ENCODE measurements at places on chromosomes 1 and 21. TPM values are rescaled to one million over a fixed set of nuclear protein-coding genes. Genes with fewer than 3 reads are reported as not detected.
A peak's percentile ranks its signal among the peaks of the same experiment; 100 is the strongest.

DNA sequence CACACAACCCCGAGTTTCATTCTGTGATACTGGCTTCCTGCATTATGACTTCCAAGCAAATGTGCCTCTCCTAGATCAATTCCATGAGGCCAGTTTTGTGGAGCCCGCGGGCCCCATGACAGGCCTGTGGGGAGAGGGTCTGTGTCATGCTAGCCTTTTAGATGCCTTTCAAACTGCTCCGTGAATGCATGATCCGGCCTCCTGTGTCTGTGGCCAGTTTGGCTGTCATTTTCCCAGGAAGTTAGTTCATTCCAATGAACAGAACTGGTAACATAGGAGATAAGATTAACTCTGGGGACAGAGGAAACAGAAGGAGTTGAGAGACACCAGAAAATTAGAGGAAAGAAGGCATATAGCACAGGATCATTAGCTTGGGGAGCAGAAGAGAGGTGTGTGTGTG, 3.2 kb downstream of the FNDC7 start:
- no peaks in the 10 kb centered on the region for H3K27me3 ChIP-seq
- H3K4me3 ChIP-seq = no peak overlapping the region
- H3K36me3 ChIP-seq = no peaks in the 10 kb centered on the region
- no peak overlapping the region for H3K27ac ChIP-seq

- H3K4me3 ChIP-seq = no peak overlapping the region
- H3K4me1 ChIP-seq = no peaks in the 10 kb centered on the region
- no peaks in the 10 kb centered on the region for H3K27me3 ChIP-seq
- H3K36me3 ChIP-seq = no peaks in the 10 kb centered on the region
- no peak for DNase-seq
- H3K27ac ChIP-seq = no peak overlapping the region
These were observed 71.5 kb downstream of the MIS18A start for GRCh38 chr21:32207406-32207716.

- no peak for DNase-seq
- peak overlapping the region; percentile 89 for H3K27ac ChIP-seq
- peak overlapping the region; percentile 85 for H3K4me3 ChIP-seq
- no peaks in the 10 kb centered on the region for H3K36me3 ChIP-seq
- no peaks in the 10 kb centered on the region for H3K27me3 ChIP-seq
These were observed 514 bp downstream of the AGL start for GRCh38 chr1:99850459-99851291.

GRCh38 chr1:14137411-14138134, 437.6 kb downstream of the PRDM2 start:
- peaks cover 11% of the 10 kb centered on the region for H3K4me1 ChIP-seq
- H3K4me3 ChIP-seq = no peak overlapping the region
- no peaks in the 10 kb centered on the region for H3K36me3 ChIP-seq
- H3K27me3 ChIP-seq = no peaks in the 10 kb centered on the region

- H3K27me3 ChIP-seq = no peaks in the 10 kb centered on the region
- H3K4me3 ChIP-seq = no peak overlapping the region
- no peak overlapping the region for H3K27ac ChIP-seq
- no peak for DNase-seq
- no peaks in the 10 kb centered on the region for H3K4me1 ChIP-seq
These were observed 9.1 kb upstream of the THEM5 start for GRCh38 chr1:151862604-151863003.

GRCh38 chr1:43172527-43172972, 420 bp downstream of the CFAP57 start:
- peaks cover 5% of the 10 kb centered on the region for H3K36me3 ChIP-seq
- H3K4me3 ChIP-seq = peak overlapping the region; percentile 93
- H3K27me3 ChIP-seq = no peaks in the 10 kb centered on the region
- no peaks in the 10 kb centered on the region for H3K4me1 ChIP-seq
- DNase-seq = peak; percentile 70

DNA sequence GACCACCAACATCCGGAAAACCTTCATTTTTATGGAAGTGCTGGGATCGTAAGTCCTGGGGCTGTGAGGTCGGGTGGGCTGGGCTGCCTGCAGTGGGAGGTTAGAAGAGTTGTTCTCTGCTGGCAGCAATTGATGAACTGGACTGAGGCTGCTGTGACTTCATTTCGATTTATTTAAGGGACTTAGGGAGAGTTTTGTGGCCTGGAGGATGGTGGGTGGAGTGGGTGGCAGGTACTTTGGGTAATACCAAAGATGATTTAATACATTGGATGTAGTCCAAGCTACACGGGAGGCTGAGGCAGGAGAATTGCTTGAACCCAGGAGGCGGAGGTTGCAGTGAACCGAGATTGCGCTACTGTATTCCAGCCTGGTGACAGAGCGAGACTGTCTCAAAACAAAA, 11.5 kb downstream of the CAMK1G start:
- H3K4me1 ChIP-seq = no peaks in the 10 kb centered on the region
- no peak for DNase-seq
- H3K36me3 ChIP-seq = no peaks in the 10 kb centered on the region
- no peak overlapping the region for H3K27ac ChIP-seq
- no peak overlapping the region for H3K4me3 ChIP-seq

GRCh38 chr1:26686795-26687194, 9.0 kb upstream of the ARID1A start:
- H3K27ac ChIP-seq = no peak overlapping the region
- no peak overlapping the region for H3K4me3 ChIP-seq
- H3K27me3 ChIP-seq = no peaks in the 10 kb centered on the region
- no peaks in the 10 kb centered on the region for H3K4me1 ChIP-seq
- DNase-seq = no peak
- H3K36me3 ChIP-seq = no peaks in the 10 kb centered on the region

DNA sequence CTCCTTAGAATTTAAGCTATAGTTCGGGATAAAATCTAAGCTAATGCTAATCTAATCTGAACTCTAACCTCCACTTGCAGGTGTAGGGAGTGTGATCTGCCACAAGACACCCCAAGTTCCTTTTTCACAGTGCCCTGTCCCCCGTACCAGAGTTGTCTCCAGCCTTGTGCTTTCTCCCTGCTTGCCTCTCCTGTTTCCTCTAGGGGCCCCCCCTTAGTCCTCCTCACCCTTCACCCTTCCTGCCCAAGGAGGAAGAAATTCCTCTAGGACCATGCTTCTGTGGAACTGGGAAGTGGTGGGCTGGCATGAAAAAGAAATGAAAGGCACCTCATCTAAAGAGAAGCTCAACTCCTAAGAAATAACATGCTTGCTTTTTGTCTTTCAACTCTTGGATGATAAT, 50.2 kb upstream of the BCL9 start:
- no peak overlapping the region for H3K4me3 ChIP-seq
- H3K36me3 ChIP-seq = no peaks in the 10 kb centered on the region
- no peak overlapping the region for H3K27ac ChIP-seq
- no peaks in the 10 kb centered on the region for H3K4me1 ChIP-seq
- H3K27me3 ChIP-seq = no peaks in the 10 kb centered on the region

DNA sequence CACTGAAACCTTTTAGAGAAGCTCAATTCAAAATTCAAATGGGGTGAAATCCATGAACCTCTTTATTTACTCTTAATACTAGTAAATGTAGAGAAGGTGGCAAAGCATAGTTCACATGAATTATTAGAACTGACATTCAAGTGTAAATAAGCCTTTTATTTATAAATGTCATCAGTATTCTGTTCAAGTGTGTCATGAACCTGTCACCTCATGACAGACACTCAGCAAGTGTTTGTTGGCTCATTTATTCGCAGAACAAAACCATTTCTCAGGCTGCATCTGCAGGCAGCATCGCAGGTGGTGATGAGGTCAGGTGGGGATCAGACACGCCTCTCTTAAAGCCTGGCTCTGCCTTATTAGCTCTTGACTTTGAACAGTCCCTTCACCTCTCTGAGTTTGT, 116.6 kb downstream of the SETD4 start:
- no peaks in the 10 kb centered on the region for H3K27me3 ChIP-seq
- H3K27ac ChIP-seq = no peak overlapping the region
- H3K4me3 ChIP-seq = no peak overlapping the region
- H3K36me3 ChIP-seq = no peaks in the 10 kb centered on the region
- no peaks in the 10 kb centered on the region for H3K4me1 ChIP-seq

GRCh38 chr1:227925582-227926198, 22.0 kb downstream of the WNT9A start:
- no peaks in the 10 kb centered on the region for H3K27me3 ChIP-seq
- no peak overlapping the region for H3K27ac ChIP-seq
- H3K4me1 ChIP-seq = no peaks in the 10 kb centered on the region
- DNase-seq = no peak

GRCh38 chr1:82534996-82535395, 734.3 kb downstream of the ADGRL2 start:
- H3K27ac ChIP-seq = no peak overlapping the region
- DNase-seq = no peak
- H3K4me1 ChIP-seq = no peaks in the 10 kb centered on the region
- no peak overlapping the region for H3K4me3 ChIP-seq
- H3K27me3 ChIP-seq = no peaks in the 10 kb centered on the region

DNA sequence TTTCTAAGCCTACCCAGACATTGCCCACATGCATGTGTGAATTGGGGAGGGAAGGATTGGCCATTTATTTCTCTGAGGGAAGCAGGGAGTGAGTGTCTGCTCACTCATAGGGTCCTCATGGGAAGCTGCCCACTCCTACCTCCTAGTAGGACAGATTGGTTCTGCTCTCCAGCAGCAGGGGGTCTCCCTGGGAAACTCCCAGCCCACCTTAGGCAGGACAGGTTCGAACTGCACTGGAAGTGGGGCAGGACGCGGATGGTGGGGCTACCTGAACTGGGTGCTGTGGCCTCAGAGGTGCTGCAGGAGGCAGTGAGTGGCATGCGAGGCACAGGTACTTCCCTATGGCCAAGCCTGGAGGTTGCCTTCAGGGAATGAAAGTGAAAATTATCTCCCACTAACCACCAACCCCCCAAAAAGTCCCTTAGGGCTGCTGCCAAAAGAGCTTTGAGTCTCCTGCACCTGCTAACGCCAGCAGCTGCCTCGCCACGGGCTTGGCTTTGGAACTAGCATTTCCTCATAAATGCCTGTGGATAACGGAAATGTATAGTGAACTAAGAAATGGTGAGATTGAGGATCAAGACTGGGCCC, 157.0 kb upstream of the COA6 start:
- H3K36me3 ChIP-seq = no peaks in the 10 kb centered on the region
- no peaks in the 10 kb centered on the region for H3K4me1 ChIP-seq
- no peak for DNase-seq
- H3K4me3 ChIP-seq = peak overlapping the region; percentile 58

GRCh38 chr1:159197561-159198557, 6.8 kb upstream of the ACKR1 start:
- peak; percentile 55 for DNase-seq
- no peak overlapping the region for H3K27ac ChIP-seq
- no peaks in the 10 kb centered on the region for H3K27me3 ChIP-seq
- H3K36me3 ChIP-seq = no peaks in the 10 kb centered on the region
- H3K4me1 ChIP-seq = no peaks in the 10 kb centered on the region

- H3K4me1 ChIP-seq = no peaks in the 10 kb centered on the region
- H3K4me3 ChIP-seq = no peak overlapping the region
These were observed 803.1 kb downstream of the USP25 start for GRCh38 chr21:16532840-16533239.

DNA sequence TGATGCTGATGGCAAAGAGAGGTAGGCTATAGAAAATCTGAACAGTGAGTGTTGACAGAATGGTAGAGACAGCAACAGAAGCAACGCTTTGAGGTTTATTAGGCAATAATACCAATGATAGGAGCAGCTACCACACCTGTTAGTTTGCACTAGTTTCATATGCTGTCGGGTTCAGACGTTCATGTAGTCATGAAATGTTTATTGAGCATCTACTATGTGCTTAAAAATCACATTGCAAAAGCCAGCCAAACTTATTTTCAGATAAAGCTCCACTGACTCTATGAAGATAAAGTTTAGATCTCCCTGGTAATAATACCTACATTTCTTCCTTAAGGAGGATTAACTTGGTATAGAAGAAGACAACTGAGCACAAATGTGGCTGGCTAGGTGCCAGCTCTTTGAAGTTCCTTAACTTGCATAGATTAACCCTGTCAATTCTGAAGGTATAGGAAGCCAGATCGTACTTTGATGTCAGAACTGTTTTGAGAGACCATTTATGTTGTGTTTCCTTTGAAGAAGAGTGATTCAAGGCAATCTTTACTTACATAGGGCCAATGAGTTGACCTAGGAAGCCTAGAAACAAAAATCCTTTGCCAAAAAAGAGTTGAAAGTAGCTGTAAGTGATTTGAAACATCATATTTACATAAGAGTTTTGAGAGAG, 71.5 kb downstream of the DISP1 start:
- no peaks in the 10 kb centered on the region for H3K27me3 ChIP-seq
- H3K4me1 ChIP-seq = no peaks in the 10 kb centered on the region
- H3K36me3 ChIP-seq = no peaks in the 10 kb centered on the region
- no peak overlapping the region for H3K4me3 ChIP-seq

DNA sequence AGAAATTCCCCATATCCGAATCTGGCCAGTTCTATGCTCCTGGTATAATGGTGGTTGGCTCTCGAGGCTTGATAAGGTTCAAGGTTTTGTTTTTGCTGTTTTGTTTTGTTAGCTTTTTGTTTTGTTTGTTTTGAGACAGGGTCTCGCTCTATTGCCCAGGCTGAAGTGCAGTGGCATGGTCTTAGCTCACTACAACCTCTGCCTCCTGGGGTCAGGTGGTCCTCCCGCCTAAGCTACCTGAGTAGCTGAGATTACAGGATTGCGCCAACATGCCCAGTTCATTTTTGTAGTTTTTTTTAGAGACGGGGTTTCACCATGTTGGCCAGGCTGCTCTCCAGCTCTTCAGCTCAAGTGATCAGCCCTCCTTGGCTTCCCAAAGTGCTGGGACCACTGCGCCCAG, 109.1 kb upstream of the ERRFI1 start:
- DNase-seq = no peak
- H3K36me3 ChIP-seq = no peaks in the 10 kb centered on the region
- H3K4me1 ChIP-seq = no peaks in the 10 kb centered on the region
- no peak overlapping the region for H3K4me3 ChIP-seq

GRCh38 chr1:175878775-175879174, 135.4 kb upstream of the TNR start:
- no peak overlapping the region for H3K4me3 ChIP-seq
- no peaks in the 10 kb centered on the region for H3K4me1 ChIP-seq
- no peaks in the 10 kb centered on the region for H3K27me3 ChIP-seq
- no peaks in the 10 kb centered on the region for H3K36me3 ChIP-seq
- no peak for DNase-seq
- no peak overlapping the region for H3K27ac ChIP-seq

DNA sequence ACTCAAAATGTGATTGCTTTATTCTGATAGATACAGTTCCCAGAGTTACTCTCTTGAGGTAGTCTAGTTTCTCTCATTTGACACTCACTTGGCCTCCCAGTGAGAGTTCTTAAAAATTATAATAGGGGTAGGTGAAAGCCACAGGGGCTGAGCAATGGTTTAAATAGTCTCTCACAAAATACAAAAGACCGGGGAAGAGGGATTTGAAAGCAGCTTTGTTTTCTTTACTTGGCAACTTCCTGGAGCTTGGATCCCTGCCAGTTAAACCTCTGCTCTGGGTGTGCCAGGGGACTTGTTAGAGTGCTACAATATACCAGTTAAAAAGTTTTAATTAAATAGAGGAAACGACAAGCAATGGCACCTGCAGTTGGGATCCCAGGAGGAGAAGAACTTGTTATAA, 31.7 kb downstream of the OR13G1 start:
- no peak overlapping the region for H3K27ac ChIP-seq
- DNase-seq = peak; percentile 43
- no peak overlapping the region for H3K4me3 ChIP-seq
- H3K36me3 ChIP-seq = no peaks in the 10 kb centered on the region
- H3K4me1 ChIP-seq = no peaks in the 10 kb centered on the region
- no peaks in the 10 kb centered on the region for H3K27me3 ChIP-seq

GRCh38 chr1:190453550-190453949, 24.1 kb downstream of the BRINP3 start:
- H3K27me3 ChIP-seq = peaks cover 3% of the 10 kb centered on the region
- DNase-seq = no peak
- H3K27ac ChIP-seq = no peak overlapping the region
- H3K36me3 ChIP-seq = no peaks in the 10 kb centered on the region

The OLFML2B gene
- total RNA-seq = 5.2 TPM

The COL6A1 gene
- total RNA-seq = 527 TPM

The OR6F1 gene
- total RNA-seq = not detected

The MRPL24 gene
- 63.9 TPM for total RNA-seq

The IGSF21 gene
- total RNA-seq = 9.5 TPM

The OLFM3 gene
- total RNA-seq = not detected

The OR2L2 gene
- total RNA-seq = 0.73 TPM

The ANXA9 gene
- total RNA-seq = not detected

The GBP6 gene
- total RNA-seq = not detected
